GM04503 (cell line): ENCODE measurements at places on chromosomes 6 and 20.

- peak; percentile 47 for DNase-seq
These were observed 158.8 kb downstream of the CDH26 start for GRCh38 chr20:60117065-60117464.

DNA sequence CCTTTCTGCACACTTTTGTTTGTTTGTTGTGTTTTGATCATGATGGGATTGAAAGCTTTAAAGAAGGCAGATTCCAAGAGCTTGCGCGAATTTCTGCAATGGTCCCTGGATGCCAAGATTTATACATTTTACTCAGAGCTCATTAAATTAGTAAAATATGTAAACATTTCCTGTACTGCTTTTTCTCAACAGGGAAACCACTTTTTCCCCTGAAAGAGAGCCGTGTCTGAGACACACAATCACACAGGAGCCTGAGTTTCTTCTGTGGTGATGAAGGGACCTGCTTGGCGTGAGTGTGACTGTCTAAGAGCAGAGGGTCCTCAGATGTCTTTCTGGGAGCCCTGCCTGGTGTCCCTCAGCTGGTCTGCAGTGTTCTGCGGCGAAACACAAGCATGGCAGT is 12.1 kb upstream of the TAGAP start:
- no peak for DNase-seq

- DNase-seq, result no peak
These were observed 23.5 kb downstream of the MOCS1 start for GRCh38 chr6:39910744-39911143.

DNA sequence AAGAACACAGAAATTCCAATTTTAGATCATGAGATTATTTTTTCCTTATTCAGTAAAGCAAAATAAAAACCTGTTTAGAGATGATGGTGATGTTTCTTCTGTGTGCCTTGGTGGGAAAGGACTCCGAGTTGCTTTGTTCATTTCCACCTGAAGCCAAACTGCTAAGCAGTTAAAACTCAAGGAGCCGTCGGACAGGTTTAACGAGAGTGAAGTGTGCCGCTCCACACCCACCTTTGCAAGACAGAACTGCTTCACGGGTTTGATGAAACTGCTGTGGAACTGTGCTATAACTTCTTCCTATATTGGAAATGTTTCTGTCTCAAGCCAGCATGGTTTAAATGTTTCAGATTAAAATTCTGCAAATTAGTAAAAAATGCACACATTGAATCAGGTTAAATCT is 9.2 kb upstream of the DSP start:
- DNase-seq, result no peak

DNA sequence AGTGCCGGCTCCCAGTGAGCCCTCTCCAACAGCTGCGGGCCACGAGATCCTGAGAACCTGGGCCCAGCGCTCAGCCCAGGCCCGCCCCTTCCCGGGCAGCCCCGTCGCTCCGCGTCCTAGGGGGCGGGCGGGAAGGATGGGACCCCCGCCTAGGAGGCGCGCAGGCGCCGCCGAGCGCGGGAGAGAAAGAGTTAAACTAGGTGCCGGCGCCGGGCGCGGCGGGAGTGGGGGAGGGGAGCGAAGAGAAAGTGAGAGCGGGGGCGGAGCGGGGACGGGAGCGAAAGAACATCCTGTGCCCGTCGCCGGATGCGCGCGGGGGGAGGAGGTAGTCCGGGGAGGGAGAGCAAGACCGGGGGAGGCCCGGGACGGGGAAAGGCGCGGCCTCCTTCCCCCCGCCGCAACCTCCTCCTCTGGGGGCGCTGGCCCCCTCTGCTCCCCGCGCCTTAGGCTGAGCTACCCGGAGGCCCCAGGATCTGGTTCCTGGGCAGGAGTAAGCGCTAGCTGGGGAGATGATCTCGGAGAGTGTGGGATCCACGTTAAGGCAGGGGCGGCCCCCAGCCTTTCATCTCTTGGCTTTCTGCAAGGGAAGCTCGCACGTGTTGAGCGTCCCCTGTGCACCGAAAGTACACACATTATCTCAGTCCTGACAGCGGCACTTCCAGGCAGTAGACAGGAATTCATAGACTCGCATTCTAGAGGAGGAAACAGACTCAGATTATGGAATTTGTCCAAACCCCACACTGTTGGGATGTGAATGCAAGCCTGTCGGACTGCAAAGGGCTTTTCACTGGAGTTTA is 4.9 kb upstream of the ARMC12 start:
- no peak for DNase-seq

GRCh38 chr6:26440977-26441358 is 664 bp downstream of the BTN3A3 start:
- DNase-seq, result no peak

GRCh38 chr6:33694401-33694931 is 17.0 kb downstream of the UQCC2 start:
- no peak for DNase-seq

DNA sequence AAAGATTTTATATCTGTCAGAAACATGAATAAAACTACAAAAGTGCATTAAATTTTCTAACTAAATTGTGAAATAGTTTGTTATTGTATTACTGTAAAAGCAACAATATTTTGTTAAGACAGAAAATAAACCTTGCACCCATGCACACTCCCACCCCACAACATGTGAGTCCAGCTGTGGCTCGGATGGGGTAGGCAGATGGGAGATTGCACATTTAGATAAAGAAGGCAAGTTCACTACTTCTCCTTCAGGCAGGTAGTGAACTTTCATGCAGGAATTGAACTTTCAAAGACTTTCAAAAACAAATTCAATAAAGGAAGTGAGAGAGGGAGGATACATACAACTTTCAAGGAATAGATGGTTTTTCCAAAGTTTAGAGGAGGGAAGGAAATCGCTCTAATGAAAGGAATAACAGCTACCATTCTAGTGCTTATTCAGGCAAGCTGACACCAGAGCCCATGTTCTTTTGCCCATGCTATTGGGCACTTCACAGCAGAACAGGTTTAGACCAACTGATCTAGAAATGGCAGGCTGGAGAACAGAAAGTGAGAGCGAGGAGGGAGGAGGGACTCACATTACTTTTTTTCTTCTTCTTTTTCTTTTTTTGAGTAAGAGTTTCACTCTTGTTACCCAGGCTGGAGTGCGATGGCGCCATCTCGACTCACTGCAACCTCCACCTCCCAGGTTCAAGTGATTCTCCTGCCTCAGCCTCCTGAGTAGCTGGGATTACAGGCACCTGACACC is 28.5 kb downstream of the SF3B5 start:
- no peak for DNase-seq

GRCh38 chr6:47241742-47242482 is 67.8 kb downstream of the TNFRSF21 start:
- DNase-seq, result no peak

- DNase-seq, result no peak
These were observed 107.1 kb downstream of the CDYL start for GRCh38 chr6:4883298-4883697.

DNA sequence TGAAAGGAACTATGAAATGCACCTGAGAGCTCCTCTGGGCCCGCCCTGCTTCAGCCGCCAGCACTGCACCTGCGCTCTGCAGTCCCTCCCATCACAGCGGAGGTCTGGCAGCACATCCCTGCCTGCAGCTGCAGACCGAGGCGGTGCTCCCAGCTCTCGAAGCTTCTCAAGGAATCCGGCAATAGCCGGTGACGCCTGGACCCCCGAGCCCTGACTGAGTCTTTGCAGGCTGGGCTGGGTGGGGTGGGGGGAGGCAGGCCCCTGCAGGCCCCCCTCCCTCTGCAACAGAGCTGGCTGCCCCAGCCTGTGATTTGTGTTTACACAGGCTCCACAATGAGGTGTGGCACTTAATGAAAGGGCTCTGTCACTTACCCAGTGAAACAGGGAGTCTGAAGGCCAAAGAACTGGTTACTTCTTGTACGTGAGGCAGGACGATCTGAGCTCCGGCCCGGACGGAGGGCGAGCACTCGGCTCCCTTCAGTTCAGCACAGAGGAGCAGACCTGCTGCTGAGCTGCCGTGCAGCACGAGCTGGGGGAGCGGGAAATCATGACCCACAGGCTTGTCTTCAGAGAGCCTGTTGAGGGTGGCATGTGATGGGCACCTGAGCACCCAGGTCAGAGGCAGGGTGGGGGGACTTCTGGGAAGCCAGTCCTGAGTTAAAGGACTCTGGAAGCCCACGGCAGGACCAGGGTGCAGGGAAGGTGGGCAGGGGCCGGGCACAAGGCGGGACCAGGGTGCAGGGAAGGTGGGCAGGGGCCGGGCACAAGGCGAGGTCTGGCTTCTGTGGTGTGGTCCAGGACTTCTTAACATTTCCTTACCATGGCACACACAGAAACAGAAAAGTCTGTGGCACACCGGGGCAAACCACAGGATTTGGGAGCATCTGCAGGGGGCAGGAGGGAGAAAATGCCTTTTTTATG is 192.3 kb upstream of the THBS2 start:
- DNase-seq, result no peak

- DNase-seq, result no peak
These were observed 88.6 kb upstream of the DUSP22 start for GRCh38 chr6:203661-204060.

- no peak for DNase-seq
These were observed 339.8 kb downstream of the HTR1B start for GRCh38 chr6:77123527-77123926.

GRCh38 chr20:46365487-46366220 is 40.8 kb downstream of the ELMO2 start:
- DNase-seq, result no peak

GRCh38 chr20:32959351-32960221 is 44.6 kb downstream of the SUN5 start:
- no peak for DNase-seq

- DNase-seq, result no peak
These were observed 12.8 kb upstream of the NUP153 start for GRCh38 chr6:17719323-17720041.

DNA sequence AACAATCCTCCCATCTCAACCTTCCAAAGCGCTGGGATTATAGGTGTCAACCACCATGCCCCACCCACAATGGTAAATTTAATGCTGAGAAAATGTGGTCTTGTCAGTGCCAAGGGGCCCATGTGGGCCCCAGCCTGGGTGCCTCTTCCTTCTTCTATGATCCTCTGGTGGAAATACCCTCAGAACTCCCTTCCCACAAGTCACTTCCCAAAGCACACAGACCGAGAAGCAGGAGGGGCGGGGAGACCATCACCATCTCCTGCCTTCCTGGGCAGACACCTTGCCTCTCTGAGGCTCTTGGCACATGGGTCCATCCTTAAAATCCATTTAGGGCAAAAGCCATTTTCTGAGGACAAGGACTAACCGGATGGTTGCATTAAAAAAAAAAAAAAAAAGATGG is 59.0 kb downstream of the NOL4L start:
- DNase-seq, result no peak

- no peak for DNase-seq
These were observed 4.5 kb downstream of the DPM1 start for GRCh38 chr20:50953821-50954220.

GRCh38 chr20:47753576-47754387 is 31.5 kb downstream of the SULF2 start:
- DNase-seq, result no peak

DNA sequence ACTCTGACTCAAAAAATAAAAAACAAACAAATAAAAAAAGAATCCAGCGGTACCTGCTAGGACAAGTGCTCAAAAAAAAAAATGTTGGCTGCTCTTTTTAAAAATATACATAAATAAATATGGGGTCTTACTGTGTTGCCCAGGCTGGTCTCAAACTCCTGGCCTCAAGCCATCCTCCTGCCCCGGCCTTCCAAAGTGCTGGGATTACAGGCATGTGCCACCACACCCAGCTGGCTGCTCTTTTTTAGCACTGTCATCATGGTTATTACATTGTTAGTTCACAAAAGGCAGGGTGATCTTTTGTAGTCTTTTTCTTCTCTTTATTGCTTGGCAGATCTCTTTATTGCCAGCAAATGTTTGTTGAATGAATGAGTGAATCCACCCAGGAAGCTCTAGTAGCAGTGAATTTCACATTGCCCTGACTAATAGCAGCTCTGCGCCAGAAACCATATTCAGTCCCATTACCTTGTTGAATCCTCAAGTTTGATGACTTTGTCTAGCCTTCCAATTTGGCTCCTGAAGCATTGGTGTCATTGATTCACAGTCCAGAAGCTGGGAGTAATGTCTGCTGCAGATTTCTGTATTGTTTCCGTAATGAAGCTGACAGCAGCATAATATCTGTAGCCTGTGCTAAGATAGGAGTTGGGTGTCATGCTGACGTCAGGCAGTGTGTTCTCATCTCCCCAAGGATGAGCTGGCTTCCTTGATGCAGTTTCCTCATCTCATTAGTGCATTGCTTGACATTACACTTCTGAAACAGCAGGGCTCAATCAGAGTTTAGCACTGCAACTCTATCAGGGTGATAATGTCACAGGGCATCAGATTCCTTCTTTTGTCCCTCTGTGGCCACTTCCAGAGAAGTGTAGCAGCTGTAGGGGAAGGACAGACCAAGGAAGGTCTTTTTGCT is 84.9 kb upstream of the TGM3 start:
- DNase-seq, result peak; percentile 66

DNA sequence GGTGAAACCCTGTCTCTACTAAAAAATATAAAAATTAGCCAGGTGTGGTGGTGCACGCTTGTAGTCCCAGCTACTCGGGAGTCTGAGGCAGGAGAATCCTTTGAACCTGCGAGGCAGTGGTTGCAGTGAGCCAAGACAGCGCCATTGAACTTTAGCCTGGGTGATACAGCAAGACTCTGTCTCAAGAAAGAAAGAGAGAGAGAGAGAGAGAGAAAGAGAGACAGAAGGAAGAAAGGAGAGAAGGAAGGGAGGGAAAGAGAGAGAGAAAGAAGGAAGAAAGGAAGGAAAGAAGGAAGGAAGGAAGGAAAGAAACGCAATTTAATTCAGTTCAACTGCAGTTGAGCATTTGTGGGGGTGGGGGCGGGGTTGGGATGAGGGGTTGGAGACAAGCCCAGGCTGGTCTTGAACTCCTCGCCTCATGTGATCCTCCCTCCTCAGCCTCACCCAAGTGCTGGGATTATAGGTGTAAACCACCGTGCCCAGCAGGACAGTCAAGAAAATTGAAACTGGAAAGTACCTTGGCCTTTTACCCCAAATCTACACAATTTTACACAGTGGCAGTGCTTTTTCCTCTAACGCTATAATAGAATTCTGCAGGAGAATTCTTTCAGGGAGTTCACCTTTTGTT is 30.5 kb downstream of the TRIM27 start:
- DNase-seq, result no peak

DNA sequence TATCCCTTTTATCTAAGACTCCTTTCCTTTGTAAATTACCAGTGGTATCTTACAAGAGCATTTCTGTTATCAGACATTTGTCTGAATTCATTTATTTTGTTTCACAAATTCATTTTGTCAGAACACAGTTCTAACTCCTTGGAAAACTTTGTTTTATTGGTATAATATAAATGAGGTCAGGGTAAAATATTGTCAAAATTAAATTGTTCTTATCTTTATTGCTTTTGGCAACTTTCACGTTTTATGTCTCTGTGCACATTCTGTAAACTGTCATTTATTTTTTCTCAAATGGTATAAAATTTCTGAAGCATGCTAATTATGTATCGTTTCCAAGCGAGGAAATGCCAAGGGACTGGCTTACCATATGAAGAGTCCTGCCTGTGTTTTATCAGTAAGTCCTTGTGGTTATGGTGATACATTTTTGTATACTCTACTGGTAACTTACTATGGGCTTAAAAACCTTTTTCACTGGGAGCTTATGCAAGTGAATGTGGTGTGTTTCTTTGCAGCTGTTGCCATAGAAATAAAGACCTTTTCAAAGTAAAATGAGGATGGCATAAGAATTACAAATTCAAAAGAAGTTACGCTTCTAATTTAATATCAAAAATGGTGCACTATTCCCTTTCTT is 214.2 kb downstream of the COL19A1 start:
- no peak for DNase-seq
